Type B pancreatic cell (in vitro differentiated cells): ENCODE measurements at places on chromosomes 3 and 15. TPM values are rescaled to one million over a fixed set of nuclear protein-coding genes. Genes with fewer than 3 reads are reported as not detected.
A peak's percentile ranks its signal among the peaks of the same experiment; 100 is the strongest.

- H3K4me3 ChIP-seq, result no peak overlapping the region
- H3K27ac ChIP-seq, result no peak overlapping the region
- no peak for DNase-seq
- no peaks in the 10 kb centered on the region for H3K27me3 ChIP-seq
- H3K36me3 ChIP-seq, result no peaks in the 10 kb centered on the region
Measured at GRCh38 chr3:170632780-170633179, 46.9 kb upstream of the SLC7A14 start.

The TPRG1 gene
- total RNA-seq, result 11.6 and 24.2 TPM in 2 replicates

GRCh38 chr15:36603987-36604386 is 24.6 kb downstream of the CDIN1 start:
- H3K4me3 ChIP-seq, result no peak overlapping the region
- DNase-seq, result no peak
- H3K4me1 ChIP-seq, result peaks cover 29% of the 10 kb centered on the region
- H3K27me3 ChIP-seq, result no peaks in the 10 kb centered on the region

The LRRK1 gene
- 2.0 and 4.1 TPM in 2 replicates for total RNA-seq

DNA sequence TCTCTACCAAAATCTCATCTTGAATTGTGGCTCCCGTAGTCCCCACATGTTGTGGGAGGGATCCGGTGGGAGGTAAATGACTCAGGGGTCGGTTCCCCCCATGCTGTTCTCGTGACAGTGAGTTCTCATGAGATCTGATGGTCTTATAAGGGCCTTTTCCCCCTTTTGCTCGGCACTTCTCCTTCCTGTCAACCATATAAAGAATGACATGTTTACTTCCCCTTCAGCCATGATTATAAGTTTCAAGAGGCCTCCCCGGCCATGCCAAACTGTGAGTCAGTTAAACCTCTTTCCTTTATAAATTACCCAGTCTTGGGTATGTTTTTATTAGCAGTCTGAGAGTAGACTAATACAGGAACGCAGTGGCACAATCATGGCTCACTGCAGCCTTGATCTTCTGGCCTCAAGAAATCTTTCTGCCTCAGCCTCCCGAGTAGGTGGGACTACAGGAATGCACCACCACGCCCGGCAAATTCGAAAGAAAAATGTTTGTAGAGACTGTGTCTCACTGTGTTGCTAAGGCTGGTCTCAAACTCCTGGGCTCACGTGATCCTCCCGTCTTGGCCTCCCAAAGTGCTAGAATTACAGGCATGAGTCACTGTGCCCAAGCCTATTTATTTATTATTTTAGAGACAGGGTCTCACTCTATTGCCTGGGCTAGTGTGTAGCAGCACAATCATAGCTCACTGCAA is 101.0 kb downstream of the ATP10A start:
- H3K4me3 ChIP-seq, result no peak overlapping the region
- H3K27ac ChIP-seq, result no peak overlapping the region
- no peaks in the 10 kb centered on the region for H3K36me3 ChIP-seq
- peaks cover 6% of the 10 kb centered on the region for H3K4me1 ChIP-seq

DNA sequence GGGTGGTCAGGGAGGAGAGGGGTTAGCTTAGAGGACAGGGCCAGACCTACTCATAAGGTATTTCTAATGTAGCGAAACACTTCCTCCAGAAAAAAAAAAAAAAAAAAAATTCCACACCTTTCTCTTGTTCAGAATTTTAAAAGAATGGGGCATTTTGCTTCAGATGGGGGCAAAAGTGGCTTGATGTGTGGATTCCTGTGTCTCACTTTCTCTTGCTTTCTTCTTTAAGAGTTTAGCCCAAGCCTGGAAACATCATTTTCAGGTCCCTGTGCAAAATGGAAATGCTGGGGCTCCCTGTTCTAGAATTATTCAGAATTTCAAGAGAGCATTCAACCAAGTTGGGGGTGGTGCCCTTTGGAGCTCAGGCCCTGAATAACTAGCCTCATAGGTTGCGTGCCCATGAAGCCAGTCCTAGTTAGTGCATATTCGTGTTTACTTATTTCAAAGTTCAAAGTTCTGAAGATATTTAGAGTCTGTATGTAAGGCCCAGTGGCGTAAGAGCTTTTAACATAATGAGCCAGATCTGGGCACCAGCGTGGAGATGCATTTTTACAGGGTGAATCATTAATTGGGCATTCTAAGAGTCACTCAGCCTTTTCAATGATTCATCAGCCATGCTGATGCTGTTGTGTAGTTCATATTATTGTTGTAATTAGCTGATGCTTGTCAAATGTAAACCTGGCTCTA is 104.5 kb downstream of the RPLP1 start:
- peak overlapping the region; percentile 67 for H3K27ac ChIP-seq
- no peaks in the 10 kb centered on the region for H3K36me3 ChIP-seq
- H3K27me3 ChIP-seq, result peaks cover 3% of the 10 kb centered on the region
- H3K4me3 ChIP-seq, result peak overlapping the region; percentile 39
- DNase-seq, result no peak
- H3K4me1 ChIP-seq, result peaks cover 37% of the 10 kb centered on the region

The SLC22A13 gene
- total RNA-seq, result 0.60 and 0.79 TPM in 2 replicates

- DNase-seq, result no peak
- no peak overlapping the region for H3K27ac ChIP-seq
- H3K36me3 ChIP-seq, result peaks cover 8% of the 10 kb centered on the region
- H3K4me3 ChIP-seq, result no peak overlapping the region
- H3K27me3 ChIP-seq, result no peaks in the 10 kb centered on the region
Measured at GRCh38 chr15:67545864-67546263, 3.4 kb downstream of the MAP2K5 start.
